ENCODE measurements at places on chromosomes 7 and 10.

DNA sequence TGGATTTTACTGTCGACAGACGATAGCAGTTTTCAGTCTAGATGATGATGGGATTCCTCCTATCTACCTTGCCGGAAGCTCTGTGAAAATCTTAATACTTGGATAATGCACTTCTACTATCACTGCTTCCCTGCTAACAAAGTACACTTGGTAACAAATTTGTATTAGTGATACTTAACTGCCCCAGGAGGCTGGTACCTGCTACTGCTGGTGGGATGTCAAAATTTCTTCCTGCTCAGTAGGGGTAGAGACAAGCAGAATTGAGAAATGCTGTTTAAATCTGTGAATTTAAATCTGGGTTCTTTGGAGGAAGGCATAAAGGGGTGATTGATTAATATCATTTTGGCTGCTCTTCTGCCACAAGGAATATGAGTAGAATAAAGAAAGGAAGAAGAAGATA, 99.8 kb upstream of the STRIP2 start:
- no peak for DNase-seq

DNA sequence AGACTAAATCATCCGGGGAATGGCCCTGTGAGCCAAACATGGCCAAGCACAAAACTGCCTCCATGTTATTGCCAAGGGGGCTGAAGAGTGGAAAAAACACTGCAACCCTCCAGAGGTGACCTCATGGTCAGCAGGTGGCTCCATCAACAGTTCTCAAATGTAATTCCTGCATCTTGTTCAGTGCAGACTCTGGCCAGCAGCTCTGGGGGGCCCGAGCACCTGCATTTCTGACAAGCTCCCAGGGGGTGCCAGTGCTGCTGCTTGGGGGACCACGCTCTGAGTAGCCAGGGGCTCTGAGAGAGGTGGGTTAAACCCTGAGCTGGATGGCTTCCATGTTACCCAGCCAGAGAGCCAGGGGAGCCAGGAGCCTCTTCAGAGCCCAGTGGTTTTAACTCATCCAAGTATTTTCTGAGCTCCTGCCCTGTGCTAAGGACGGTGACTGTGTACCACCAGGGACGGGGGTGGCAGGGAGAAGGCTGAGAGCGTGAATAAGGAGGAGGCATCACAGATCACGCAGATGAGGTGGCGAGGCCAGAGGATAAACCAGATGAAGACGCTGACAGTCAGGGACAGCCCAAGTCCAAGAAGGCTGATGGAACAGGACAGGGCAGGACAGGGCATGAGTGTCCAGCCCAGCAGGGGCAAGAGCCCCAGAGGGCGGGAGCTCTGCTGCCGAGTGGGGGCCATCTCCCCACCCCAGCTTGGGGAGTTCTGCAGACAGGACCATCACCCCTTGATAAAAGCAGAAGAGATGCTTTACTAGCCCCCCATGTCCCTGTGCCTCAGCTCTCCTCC, 52.9 kb downstream of the CLEC2L start:
- DNase-seq = no peak

DNA sequence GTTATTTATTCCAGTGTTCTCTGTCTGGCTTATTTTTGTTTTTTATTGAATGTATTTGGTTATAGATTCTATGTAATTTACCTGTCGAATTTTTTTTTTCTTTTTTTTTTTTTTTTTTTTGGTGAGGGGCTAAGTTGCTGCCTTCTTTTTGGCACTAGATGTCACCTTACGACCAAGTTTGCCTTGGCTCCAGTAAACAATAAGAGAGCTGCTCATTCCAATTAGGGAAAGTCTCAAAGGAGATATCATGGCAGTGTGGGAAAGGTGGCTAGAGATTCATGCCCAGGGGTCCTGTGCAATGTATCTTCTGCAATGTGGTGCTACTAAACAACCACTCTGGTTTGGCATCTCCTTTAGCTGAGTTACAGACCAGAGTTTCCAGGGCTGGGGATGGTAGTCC, 84.0 kb downstream of the PTPN20 start:
- no peak for DNase-seq

DNA sequence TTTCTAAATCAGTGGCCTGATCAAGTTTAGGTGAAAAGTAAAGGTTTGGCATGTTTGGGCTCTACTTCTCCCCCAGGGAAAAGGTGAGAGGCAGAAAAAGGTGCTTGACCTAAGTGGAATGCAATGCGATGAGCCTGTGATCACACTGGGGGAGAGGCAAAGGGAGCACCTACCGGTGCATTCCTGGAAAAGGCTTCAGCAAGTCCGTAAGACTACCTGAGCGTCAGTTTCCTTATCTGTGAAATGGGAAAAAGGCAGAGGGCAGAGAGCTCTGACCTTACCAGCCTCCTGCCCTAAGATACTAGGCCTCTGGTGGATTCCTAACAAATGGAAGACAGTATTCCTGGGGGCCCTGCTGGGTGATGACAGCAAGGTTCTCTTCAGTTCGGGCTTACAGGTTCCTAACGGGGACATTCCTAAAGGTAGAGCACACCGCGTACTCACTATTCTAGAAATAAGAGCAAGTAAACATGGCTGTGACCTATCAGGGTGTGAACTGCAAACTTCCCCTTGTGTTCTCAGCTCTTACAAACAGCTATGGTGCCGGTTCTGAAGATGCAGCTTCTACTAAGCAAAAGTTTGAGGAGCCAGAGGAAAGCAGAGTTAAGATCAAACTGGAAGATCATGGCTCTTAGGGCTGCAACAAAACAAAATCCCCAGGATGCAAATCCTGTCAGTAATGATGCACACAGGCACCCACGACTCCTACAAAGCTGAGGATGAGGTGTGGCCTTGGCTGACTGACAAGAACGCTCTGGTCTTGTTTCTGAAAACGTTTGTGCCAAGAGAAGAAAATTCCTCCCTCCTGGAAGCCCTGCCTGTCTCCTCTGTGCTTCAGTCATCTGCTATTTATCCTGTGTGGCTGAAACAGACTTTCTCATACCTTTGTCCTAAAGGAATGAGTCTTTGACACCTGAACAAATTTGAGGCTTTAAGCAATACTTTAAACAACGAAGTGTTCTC, 13.3 kb upstream of the ACSL5 start:
- DNase-seq = no peak

DNA sequence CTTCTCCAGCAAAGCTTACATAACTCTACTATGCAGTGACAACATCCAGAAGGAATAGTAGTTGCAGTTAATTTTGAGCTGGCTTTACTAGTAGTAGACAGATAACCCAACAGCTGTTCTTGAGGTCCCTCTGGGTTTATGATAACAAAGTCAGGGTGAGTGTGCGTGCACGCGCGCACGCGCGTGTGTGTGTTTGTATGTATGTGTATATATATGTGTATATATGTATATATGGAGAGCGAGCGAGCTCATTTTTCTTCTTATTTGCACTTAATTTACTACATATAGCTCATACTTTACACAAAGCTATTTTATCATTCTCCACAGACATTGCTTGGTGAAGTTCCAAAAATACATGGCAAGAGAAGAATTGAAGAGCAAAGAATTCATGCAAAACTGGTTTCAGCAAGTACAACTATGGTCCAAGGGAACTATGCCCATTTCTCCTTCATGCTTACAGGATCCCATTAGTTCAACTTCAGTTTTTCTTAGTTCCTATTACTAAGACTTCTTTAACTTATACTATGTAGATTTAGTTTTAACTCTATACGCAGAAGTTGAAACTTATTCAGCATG, 105.9 kb upstream of the TMEM168 start:
- DNase-seq = no peak

GRCh38 chr7:25260862-25261494, 32.7 kb upstream of the NPVF start:
- DNase-seq = peak; percentile 92

DNA sequence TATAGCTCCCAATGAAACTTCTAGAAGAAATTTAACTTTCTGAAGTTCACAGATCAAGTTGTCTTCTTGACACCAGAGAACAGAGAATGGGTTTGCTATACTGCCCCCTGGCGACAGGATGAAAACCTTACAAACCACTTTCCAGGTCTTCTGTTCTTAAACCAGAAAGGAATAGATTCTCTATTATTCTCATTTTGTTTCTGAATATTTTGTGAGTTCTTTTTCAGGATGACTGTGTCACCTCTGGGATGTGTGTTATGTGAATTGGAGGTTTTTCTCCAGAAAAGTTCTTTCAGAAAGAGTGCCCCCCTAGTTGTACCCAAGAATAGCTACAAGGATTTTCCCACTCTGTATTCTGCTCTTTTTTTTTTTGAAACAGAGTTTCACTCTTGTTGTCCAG, 6.3 kb downstream of the IFT22 start:
- peak; percentile 51 for DNase-seq

- no peak for DNase-seq
Observed at GRCh38 chr10:126029999-126030398, 133.6 kb downstream of the FANK1 start.

- DNase-seq = no peak
Observed at GRCh38 chr10:24899571-24899970, 52.8 kb downstream of the PRTFDC1 start.

Data from Kasumi-1 (cell line).